Esophagus squamous epithelium (tissue), 5 donors: ENCODE measurements at places on chromosomes 11 and 22.

- DNase-seq: no peak
Measured at GRCh38 chr11:75602951-75603350, 40.9 kb downstream of the SERPINH1 start.

DNA sequence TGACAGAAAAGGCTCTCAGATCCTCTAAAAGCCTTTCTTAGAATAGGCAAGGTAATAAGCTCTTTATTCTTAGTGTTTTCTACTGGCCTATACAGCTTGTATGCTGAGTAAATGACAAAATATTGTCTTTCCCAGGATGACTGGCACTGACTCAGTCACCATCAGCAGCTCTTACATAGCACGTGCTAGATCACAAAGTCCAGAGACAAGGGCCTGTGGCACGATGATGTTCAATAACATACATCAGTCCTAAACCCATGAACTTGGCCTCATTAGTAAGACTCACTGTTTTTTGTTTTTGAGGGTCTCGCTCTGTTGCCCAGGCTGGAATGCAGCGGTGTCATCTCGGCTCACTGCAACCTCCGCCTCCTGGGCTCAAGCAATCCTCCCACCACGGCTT, 42.7 kb downstream of the CELF1 start:
- no peak for DNase-seq

DNA sequence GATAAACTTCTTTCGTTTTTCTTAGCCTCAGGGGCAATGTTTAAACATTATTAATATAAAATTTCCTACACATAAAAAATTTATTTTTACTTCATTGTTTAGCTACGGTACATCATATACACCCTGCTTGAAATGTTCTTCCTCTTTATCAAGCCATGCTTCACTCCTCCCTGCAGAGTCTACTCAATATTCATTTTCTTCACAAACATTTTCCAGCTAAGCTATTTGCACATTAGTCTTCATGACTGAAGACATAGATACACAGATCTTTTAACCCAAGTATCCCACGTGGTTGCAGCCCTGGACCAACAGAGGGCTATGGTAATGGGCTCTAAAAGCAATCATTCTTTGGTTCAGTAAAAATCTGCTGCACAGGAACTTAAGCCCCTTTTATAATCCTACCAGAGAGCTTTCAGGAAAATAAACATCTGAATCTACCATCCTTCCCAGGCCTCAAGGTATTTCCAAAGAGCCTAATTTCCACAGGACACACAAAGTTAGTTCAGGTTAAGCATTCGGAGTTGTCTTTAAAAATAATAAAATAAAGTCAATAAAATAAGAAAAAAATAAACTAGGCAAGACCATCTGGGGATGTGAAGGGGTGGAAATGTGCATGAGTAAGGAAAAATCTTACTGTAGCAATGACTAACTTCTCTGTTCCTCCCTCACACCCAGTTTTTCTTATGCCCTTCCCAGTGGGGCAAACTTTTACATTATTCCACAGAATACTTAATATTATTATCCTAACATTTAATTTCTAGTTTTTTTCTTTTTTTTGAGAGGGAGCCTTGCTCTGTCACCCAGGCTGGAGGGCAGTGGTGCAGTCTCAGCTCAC, 21.6 kb upstream of the OR6X1 start:
- DNase-seq: no peak

DNA sequence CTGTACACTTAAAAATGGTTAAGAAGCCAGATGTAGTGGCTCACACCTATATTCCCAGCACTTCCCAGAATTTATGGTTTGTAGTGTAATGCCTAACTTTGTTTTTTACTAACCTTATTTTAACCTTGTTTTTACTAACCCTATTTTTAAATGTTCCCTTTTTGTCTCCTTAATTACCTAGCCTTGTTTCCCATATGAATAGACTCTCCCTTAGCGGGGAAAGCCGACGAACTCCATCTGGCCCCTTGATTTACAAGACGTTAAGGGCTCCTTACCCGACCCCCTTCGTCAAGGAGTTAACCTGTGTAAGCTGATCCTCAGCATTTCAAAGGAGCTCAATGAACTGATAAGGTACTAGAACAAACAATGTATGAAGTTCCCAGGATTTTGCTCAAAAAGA, 17.1 kb downstream of the APOBEC3H start:
- no peak for DNase-seq

DNA sequence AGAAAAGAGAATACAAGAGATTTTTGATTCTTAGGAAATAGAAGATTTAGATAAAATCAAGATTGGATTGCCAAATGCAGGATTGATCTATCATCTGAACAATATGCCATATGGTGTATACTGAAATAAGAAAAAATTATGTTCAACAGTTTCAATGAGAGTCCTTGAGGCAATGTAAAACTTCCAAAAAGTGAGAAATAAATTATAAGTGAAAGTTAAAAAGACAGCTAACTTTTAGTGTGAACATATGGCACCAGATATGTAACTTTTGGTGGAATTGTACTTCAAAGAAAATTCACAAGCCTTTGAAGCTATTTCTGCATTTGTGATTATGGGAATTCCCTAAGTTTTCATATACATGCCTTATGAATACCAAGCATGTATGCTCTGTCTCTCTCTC, 200.5 kb upstream of the ANO3 start:
- DNase-seq: no peak

- DNase-seq: peak; percentile 20
Measured at GRCh38 chr22:38753948-38754750, 1.6 kb downstream of the SUN2 start.

DNA sequence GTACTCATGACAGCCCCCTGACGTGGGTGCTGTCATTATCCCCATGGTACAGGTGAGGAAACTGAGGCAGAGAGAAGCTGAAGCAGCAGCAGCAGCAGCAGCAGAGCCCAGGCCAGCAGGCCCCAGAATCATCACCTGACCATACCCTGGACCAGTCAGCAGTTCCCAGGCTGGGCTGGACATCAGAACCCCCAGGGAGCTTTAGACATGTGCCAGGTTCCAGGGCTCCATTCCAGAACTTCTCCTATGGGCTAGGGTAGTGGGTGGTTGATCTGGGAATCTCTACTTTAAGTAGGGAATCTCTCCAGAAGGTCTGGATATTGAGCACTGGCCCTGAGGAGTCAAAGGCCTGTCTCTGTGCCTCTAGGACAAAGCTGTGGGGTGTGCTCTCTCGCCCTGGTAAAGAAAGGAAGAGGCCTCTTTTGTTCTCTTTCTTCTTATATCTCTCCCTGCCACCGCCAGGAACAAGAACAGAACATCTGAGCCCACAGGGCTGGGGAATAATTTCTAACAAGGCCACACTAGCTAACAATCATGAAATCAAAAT, 26.6 kb downstream of the MAFF start:
- no peak for DNase-seq
